GM12864 (cell line): ENCODE measurements at places on chromosomes 13 and 19.

DNA sequence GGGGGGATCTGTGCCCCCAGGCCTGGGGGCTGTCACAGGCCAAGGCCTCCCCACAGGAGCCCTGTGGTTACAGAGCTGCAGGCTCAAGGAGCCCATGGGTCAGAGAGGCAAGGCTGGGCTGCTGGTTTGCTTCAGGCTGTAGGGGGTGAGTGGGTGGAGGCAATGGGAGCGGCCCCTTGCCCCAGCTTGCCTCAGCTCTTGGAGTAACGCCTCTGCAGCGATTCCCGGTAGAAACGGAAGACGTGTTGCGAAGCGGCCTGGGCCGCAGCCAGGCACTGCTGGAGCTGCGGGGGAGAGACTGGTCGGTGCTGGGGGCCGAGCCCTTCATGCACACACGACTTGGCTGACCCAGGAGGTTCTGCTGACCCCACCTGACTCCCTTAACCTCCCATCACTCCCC lies 10.1 kb downstream of the TMEM91 start:
- DNase-seq: no peak

- DNase-seq: no peak
Observed at GRCh38 chr19:14383661-14384555, 2.7 kb downstream of the ADGRE5 start.

DNA sequence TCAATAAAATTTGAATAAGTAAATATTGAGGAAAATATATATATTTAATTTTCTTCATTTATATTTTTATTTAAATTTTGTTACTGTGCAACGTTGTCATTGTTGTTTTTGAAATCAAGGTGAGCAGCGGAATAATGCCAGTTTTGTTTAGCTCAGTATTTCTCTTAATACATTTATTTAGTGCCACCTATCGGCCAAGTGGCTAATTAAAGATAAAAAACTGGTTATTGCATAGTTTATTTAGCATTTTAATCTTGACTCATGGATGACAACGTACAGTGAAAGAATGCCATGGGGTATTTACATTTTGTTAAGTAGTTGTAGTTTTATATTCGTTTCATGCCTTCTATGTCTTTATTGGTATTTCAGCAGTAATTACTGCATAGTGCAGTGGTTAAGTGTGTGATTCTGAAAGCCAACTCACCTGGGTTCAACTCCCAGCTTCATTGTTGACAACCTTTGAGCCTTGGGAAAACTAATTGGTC lies 265.9 kb downstream of the MYO16 start:
- DNase-seq: no peak

DNA sequence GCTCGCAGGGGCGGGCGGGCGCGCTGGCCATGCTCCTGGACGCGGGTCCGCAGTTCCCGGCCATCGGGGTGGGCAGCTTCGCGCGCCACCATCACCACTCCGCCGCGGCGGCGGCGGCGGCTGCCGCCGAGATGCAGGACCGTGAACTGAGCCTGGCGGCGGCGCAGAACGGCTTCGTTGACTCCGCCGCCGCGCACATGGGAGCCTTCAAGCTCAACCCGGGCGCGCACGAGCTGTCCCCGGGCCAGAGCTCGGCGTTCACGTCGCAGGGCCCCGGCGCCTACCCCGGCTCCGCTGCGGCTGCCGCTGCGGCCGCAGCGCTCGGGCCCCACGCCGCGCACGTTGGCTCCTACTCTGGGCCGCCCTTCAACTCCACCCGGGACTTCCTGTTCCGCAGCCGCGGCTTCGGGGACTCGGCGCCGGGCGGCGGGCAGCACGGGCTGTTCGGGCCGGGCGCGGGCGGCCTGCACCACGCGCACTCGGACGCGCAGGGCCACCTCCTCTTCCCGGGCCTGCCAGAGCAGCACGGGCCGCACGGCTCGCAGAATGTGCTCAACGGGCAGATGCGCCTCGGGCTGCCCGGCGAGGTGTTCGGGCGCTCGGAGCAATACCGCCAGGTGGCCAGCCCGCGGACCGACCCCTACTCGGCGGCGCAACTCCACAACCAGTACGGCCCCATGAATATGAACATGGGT lies 599 bp downstream of the ZIC2 start:
- DNase-seq: no peak

- DNase-seq: no peak
Observed at GRCh38 chr13:76131551-76131950, 495.4 kb downstream of the LMO7 start.
